ENCODE measurements at places on chromosomes 12 and 14.

DNA sequence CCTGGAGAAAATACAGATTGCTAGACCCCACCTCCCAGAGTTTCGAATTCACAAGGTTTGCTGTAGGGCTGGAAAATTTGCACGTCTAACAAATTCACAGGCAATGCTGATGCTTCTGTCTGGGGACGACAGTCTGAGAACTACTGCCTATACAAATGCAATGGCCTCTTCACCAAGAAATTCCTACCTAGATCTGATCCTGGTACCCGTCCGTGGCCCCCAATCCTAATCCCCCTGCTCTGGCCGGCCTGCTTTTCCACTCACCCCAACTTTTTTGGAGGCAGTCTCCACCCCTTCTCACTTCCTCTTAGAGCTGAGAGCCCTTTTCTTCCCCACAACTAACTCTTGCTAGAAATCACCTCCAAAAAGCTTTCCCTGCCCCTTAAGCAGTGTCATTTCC is 3.1 kb upstream of the SSH1 start:
- DNase-seq, result no peak

GRCh38 chr12:92425165-92425564 is 277.6 kb upstream of the PLEKHG7 start:
- DNase-seq, result no peak

DNA sequence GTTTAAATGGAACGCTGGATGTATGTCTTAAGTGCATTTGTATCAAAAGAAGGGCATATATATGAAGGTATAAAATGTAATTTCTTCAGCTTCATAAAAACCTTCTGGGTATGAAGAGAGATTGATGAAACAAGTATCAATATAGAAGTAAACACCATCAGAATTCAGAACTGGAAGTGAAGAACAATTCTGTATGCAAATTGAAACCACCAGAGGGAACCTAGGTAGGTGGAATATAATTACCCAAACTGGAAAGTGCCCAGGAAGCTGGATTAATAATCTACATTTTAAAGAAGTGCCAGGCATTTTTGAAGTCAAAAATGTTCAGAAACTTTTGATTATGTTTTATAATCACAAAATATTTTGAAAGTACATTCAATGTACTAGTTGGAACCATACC is 336.2 kb upstream of the GARIN6 start:
- no peak for DNase-seq

DNA sequence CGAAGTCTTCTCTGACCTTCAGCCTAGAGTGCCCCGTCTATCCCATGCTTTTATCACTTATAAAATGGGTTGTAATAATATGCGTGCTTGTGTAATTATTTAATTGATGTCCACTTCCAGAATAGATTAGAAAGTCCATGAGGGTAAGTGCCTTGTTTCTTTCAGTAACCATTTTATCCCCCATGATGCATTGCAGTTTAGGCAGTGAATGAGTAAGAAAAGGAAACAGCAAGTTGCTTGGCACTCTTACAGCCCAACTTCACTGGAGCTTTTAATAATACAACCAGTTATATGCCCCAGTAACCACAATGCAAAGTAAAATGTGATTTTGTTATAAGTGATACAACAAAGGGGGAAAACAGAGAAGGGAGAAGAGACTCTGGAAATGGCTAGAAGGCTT is 287.3 kb downstream of the MED13L start:
- DNase-seq, result no peak

DNA sequence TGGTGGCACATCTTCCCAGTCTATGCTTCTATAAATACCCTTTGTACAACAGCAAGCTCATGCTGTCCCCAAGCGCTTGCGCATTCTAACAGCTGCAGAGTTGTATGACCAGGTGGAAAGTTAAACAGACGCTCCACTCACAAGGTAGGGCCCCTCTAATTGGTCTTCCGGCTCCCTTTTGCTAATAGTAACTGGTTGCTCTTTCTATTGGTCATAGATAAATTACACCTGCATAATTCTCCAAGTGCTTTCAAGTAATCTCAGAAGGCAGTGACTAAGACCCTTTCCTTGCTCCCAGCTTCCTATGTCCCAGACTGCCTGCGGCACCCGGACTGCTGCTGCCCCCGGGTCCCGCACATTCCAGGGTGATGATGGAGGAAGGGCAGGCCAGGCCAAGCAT is 6.1 kb upstream of the TSPAN9 start:
- peak; percentile 63 for DNase-seq

- DNase-seq, result peak; percentile 50
Measured at GRCh38 chr12:122023339-122024131, 1.9 kb downstream of the BCL7A start.

DNA sequence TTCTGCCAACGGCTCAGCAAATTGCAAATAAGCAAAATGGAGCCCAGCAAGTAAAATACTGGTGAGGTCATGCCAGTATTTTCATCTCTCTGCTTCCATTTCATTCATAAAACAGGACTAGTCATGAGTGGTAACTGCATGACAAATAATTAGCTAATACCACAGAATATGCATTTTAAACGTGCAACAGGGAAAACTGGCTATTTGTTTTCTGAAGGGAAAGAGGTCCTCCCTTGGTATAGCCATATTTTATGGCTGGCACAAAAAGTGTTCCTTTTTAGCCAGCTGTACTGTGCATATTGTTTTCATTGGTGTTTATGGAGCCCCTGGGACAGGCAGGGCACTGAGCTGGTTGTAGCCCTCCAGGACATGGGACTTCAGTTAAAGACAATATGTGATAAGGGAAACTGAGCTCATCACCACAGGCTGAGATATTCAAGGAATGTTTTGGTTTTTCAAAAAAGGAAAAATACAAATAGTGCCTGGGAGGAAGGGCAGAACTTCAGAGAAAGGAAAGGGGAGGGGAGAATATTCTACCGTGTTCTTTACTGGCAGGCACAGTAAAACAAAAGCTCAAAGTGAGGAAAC is 26.1 kb upstream of the FOXN3 start:
- no peak for DNase-seq

DNA sequence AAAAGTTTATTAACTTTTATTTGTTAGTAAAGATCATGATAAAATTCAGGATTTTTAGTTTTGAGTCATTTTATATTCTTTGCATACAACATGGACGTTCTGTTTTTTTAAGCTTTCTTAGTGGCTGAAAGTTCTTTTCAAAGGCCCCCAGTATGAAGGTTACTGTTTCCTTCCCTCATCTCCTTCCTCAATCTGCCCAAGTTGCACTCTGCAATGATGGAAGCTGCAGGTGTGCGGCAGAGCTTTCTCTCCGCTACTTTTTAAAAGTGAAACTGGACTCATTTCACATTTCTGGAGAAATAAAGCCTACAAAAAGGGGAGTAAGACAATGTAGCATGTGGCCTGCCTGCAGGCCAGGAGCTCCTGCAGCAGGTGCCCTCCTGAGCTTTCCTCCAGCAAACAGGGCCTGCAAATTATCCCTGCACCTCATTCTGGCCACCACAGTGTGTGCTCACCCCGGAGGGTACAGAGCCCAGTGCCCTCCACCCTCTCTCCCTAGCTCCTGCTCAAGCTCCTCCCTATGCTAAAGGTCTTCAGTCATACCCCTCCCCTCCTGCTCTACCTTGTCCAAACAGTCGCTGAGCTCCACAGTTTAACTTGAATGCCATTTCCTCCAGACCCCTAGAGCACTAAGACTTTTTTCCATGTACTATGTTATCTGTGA is 78.9 kb downstream of the SETD3 start:
- no peak for DNase-seq

GRCh38 chr14:35480119-35480769 is 53.7 kb upstream of the INSM2 start:
- no peak for DNase-seq

DNA sequence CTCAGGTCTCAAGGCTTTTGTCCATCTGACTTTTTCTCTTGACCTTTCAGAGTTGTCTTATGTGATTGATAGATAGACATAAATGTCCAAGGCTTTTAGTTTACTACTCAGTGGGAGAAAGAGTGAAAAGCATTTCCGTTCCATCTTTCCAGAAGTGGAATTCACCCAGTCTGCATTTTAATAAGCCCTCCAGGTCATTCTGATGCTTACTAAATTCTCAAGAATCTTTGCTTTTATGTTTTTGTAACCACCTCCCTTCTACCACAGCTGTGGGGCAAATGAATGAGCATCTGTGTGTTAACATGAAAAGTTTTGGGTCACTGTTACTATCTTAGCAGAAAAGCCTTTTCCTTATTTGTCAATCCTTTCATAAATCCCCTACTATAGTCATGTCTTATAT is 251.4 kb downstream of the LRIG3 start:
- DNase-seq, result peak; percentile 23

GRCh38 chr14:78251308-78251707 is 81.1 kb downstream of the NRXN3 start:
- no peak for DNase-seq

- DNase-seq, result no peak
Measured at GRCh38 chr12:115972241-115972640, 305.3 kb downstream of the MED13L start.

DNA sequence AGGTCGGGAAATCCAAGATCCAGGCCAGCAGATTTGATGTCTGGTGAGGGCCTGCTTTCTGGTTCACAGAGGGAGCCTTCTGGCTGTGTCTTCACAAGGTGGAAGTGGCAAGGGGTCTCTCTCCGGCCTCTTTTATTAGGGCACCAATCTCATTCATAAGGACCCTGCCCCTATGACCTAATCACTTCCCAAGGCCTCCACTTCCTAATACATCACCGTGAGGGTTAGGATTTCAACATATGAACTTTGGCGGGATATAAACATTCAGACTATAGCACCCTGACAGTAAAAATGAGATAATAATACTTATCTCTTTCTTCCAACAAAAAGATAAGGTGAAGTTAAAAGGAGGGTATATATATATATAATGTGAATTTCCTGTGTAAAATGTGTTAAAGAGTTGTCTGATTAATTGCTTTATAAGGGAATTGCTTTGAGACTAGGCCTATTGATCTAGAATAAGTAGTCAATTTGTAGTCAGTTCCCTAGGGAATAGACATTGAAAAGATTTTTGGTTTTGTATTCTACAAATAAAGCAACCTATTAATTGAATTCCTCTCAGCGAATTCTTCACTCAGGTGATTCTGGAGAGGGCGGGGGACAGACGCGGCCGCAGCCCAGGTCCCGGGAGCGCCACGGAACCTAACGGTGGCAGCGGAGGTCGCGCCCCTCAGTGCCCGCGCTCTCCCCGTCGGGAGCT is 516 bp upstream of the LGALS3 start:
- no peak for DNase-seq

GRCh38 chr12:123043536-123044001 is 63.1 kb downstream of the ARL6IP4 start:
- peak; percentile 95 for DNase-seq

DNA sequence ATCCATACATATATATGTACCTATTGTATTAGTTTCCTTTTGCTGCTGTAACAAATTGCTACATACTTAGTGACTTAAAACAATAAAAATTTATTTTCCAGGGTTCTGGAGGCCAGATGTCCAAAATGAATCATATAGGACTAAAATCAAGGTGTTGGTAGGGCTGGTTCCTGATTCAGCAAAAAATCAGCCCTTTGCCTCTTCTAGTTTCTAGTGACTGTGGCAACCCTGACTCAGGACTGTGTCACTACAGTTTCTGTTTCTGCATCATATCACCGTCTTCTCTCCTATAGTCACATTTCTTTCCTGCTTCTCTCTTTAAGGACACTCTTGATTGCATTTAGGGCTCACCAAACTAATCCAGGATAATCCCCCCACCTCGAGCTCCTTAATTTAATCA is 386.3 kb upstream of the TBX3 start:
- no peak for DNase-seq

DNA sequence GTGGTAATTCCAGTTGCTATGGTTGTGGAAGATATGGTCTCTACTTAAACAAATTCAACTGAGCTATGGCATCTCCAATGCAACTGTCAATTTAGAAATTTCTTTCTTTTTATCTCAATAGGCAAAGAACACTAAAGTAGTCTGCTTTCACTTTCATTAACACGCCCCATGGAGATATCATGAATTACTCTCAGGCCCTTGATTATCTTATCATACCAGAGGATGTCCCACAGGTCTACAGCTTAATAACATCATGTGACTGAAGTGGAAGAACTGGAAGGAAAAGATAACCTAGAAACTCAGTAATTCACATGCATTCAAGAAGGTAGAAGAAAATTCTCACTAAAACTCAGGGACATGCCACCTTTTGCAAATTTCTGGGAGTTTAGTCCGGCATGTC is 114.3 kb downstream of the FLRT2 start:
- no peak for DNase-seq

DNA sequence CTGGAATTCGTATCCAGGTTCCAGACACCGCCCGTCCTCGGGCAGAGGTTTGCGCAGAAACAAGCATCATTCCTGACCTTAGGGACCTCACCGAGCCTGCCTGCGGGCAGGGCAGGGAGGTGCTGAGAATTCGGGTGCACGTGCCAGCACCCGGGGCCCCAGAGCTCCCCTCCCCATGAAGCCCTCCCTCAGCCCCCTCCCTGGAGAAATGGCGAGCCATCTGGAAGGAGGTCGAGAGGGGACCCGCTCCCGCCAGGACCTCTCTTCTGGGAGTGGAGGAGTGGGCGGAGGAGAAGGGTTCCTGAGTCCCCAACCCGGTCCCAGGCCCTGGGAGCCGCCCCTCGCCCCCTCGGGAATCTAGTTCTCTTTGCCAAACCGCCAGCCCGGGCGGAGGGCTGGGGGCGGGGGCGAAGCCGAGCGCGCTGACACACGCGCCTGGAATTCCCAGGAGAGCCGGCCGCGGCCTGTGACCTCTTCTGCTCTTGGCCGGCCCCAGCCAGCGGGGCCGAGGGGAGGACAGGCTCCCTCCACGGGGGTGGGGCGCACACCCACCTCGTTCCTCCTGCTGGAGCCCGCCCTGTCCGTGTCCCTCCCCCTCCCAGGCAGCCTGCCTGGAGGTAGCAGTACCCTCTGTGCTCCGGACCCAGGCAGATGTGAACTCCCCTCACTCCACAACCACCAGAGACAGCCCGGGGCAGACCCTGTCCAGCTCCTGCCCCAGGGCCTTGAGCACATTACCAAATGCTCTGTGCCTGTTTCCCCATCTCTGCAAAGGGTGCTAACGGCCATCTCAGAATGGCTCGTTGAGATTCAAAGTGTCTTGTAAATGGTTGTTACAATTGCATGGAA is 23.0 kb upstream of the GPR132 start:
- peak; percentile 74 for DNase-seq

DNA sequence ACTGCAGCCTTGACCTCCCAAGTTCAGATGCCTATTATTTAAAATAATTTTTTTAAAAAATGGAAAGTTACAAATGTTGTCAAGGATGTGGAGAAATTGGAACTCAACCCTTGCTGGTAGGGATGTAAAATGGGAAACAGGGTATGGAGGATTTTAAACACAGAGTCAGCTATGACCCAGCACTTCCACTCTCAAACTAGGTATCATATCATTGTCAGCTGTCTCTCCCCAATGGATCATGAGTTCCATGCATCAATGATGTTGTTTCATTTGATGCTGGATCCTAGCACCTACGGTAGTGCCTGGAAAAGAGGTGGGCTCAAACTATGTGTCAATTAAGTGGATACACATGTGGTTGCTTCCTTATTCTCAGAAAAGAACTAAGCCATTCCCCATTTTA is 150.9 kb downstream of the RIMBP2 start:
- DNase-seq, result no peak

All from HTR-8/SVneo (cell line).